ENCODE measurements at places on chromosomes 2 and 18.
A peak's percentile ranks its signal among the peaks of the same experiment; 100 is the strongest.

DNA sequence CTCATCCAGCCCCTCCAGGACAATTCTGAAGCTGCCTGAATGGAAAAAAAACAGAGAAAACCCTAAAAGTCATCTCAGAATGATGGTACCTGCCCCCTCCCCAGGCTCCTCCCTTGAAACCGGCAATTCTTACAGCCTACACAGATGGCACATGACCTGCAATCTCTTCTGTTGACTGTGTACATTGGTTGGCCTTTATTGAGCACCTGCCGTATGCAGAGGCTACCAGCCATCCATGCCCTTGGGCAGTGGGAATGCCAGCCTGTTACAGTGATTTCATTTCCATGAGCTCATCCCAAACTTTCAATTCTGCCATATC lies 57.1 kb downstream of the EMX1 start:
- no peak for DNase-seq

GRCh38 chr2:33011941-33012340 lies 65.2 kb downstream of the LTBP1 start:
- DNase-seq = no peak

- no peak for DNase-seq
Observed at GRCh38 chr2:28463211-28463816, 32.5 kb upstream of the PLB1 start.

GRCh38 chr2:170468557-170468956 lies 246.6 kb upstream of the SP5 start:
- DNase-seq = no peak

- peak; percentile 8 for DNase-seq
Observed at GRCh38 chr2:168490946-168491605, 35.0 kb downstream of the CERS6 start.

- no peak for DNase-seq
Observed at GRCh38 chr2:121828281-121828731, 72.9 kb downstream of the TSN start.

GRCh38 chr2:151947813-151948165 lies 119.6 kb upstream of the ARL5A start:
- DNase-seq = no peak

DNA sequence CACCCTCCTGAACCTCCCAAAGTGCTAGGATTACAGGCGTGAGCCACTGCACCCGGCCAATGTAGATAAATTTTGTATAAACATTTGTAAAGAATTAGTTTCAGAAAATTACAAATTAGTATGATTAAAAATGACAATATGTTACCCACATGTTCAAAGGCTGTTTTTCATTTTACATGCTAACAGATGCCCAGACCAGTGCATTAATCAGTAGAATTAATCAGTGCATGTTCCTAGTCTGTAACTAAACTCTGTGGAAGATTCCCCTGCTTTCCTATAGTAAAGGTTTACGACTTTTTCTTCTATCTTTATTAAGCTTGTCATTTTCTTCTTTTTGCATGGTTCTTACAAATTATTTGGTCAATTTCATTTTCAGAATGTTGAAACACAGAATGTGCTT lies 65.8 kb downstream of the UGGT1 start:
- no peak for DNase-seq

- DNase-seq = no peak
Observed at GRCh38 chr2:128513961-128514283, 195.3 kb upstream of the HS6ST1 start.

DNA sequence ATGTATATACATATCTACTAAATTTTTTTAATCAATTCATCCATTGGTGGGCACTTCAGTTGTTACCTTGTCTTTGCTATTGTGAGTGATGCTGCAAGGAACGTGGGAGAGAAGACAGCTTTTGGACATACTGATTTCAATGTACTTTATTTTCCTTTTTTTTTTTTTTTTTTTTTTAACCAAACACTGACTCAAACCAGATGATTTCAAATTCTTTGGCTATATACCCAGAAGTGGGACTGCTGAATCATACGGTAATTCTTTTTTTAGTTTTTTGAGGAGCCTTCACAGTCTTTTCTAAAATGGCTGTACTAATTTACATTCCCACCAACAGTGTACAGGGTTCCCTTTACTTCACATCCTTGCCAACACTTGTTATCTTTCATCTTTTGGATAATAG lies 204.7 kb downstream of the INSIG2 start:
- no peak for DNase-seq

- DNase-seq = no peak
Observed at GRCh38 chr2:129907256-129907998, 72.0 kb upstream of the RAB6C start.

GRCh38 chr18:76459312-76459686 lies 35.7 kb downstream of the ZNF516 start:
- no peak for DNase-seq

GRCh38 chr2:79906139-79906890 lies 393.5 kb downstream of the CTNNA2 start:
- no peak for DNase-seq

- DNase-seq = no peak
Observed at GRCh38 chr2:112692495-112692911, 28.3 kb upstream of the NT5DC4 start.

GRCh38 chr2:148675708-148676107 lies 31.2 kb downstream of the EPC2 start:
- no peak for DNase-seq

- no peak for DNase-seq
Observed at GRCh38 chr2:207926989-207927300, 98.4 kb downstream of the PLEKHM3 start.

Data from stimulated activated CD4-positive, alpha-beta T cell treated with anti-CD3 and anti-CD28 coated beads, TNF-alpha, amount 100 ng/mL, for 24 hours (primary cell).